Kidney epithelial cell (primary cell): ENCODE measurements at places on chromosomes 11 and 22. TPM values are rescaled to one million over a fixed set of nuclear protein-coding genes. Genes with fewer than 3 reads are reported as not detected.

DNA sequence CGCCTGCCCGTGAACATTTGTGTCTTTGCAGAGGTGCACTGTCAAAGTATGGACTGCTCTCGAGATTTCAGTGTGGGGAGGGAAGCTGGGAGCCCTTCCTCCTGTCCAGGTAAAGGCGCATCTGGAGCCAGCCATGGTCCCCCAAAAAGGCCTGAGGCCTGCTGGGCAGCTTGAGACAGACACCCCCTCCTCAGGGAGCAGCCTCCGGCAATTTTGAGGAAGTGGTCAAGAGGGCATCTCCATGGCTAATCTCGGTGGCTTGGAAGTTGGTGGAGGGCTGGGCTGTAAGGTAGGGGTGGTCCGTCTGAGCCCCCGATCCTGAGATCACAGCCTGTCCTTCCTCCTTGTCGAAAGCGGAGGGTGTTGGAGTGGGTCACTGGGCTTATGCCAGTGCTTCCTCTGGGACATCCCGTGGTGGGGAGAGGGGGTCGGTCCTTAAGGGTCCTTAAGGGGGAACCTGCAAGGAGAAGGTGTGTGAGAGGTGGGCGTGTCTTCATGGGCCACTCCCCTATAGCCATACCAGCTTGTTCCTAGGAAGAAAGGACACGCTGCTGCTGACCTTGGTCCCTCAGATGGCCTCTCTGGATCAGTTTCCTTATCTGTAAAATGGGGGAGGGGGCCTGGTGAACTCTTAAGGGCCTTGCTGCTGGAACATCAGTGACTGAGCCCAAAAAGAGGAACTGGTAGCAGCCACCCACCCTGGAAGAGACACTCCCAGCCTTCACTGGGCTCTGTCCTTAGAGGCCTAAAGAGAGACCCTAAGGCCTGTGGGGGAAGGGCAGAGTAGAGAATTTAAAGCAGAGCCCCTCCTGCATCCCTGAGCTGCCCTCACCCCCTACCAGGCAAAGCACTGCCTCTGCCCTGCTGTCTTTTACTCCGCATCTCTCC, 2.6 kb downstream of the KCNC1 start:
- DNase-seq = no peak

GRCh38 chr22:37995460-37995859, 11.1 kb upstream of the SOX10 start:
- DNase-seq = no peak

- no peak for DNase-seq
Measured at GRCh38 chr11:91857179-91857578, 367.4 kb upstream of the FAT3 start.

DNA sequence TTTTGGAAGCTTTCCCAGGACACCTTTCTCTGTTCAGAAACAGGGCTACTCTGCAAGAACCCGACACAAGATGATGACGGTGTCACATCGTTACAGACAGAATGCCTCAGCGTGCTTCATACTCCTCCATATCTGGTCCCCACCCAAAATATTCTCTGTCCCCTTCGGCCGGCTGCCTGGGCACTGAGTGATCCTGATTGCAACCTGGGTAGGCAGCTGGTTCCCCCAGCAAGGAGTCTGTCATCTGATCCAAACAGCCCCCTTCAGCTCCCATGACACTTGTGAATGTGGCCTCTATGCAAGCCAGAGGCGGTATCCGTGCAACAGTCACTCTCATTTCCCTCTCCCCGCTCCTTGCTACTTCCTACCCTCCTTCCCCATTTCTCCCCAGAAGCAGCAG, 431.7 kb upstream of the B3GAT1 start:
- no peak for DNase-seq

GRCh38 chr11:8040921-8041285, 40.1 kb upstream of the TUB start:
- no peak for DNase-seq

- DNase-seq = no peak
Measured at GRCh38 chr11:134742956-134743819, 331.1 kb upstream of the B3GAT1 start.

GRCh38 chr22:49541693-49542230, 285.9 kb downstream of the BRD1 start:
- DNase-seq = no peak

- no peak for DNase-seq
Measured at GRCh38 chr11:22733475-22734248, 67.3 kb downstream of the GAS2 start.

DNA sequence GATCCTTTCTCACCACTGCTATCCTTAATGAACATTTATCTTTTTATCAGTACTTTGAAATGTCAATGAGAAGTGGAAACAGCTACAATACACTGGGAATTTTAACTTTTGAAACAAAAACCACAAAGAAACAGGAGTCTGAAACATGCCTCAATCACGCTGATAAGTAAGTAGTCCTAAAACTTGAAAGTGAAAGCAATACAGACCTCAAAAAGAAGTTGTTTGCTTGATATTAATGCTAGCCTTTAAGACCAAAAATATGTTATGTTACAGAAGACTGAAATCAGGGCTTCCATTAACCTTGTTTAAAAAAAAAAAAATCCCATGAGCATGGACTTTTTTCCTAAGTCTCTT, 21.3 kb downstream of the PHF21A start:
- DNase-seq = no peak

GRCh38 chr11:128548649-128549255, 38.6 kb downstream of the ETS1 start:
- DNase-seq = no peak

- DNase-seq = no peak
Measured at GRCh38 chr22:25076336-25076735, 123.3 kb upstream of the CRYBB3 start.

DNA sequence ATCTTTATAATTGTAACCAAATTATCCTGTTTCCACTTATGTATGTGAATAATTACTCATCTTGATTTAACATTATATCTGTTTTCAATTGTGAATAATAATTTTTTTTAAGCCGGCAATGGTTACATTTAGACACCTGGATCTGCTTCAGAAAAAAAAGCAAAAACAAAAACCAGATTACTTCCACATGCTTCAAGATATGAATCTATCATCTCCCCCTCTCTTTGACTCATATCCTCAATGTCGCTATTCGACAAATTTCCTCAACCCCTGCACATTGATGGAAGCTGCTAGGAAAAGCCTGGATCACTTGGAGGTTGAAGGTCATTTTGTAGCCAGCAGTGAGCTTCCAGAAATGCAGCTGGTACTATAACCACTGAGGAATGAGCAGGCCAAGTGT, 42.7 kb downstream of the SLC1A2 start:
- DNase-seq = no peak

DNA sequence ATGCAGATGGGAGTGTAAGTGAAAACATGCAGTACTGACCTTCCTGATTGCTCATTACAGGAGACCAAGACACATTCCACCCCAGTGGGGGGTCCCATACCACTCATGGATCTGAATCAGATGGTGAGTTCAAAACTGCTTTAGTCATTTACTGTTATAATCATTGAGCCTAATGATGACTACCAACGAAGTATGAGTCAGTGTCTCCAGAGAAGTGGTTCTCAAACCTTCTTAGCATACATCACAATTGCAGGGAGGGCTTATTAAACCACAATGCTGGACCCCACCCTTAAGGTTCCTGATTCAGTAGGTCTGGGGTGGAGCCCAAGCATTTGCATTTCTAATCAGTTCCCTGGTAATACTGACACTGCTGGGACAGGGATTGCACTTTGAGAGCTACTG, 75.8 kb downstream of the CD44 start:
- peak; percentile 96 for DNase-seq

- DNase-seq = no peak
Measured at GRCh38 chr11:94673951-94674491, 94.1 kb upstream of the AMOTL1 start.

DNA sequence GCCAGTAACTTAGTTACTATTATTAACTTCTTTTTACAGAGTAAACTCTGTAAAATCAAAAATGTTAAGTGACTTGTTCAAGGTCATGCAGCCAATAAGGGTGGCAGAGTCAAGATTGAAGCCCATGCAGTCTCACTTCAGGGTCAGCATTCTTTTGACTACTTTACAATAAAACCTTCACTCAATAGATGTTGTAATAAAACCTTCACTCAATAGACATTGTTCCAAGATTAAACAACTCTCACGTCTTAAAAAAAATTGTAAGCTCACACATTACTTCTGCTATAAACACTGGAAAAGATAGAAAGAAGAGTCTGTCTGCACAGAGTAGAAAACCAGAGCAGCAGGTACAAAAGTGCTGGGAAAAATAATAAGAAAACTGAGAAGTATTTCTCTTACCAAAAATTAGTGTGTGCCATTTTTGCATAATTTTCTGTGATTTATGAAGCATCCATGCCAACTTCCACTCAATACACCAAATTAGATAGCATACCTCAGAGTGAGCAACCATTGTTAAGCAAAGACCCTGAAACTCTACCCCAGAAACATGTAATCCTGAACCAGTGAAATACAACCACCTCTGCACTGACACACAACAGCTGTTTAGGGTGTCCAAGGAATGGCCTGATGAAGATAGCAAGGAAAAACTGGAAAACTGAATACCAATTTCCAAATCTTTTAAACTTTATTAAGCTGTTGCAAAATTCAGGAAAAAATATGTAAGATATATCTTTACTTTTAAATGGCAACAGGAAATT, 4.9 kb upstream of the SOX6 start:
- no peak for DNase-seq

DNA sequence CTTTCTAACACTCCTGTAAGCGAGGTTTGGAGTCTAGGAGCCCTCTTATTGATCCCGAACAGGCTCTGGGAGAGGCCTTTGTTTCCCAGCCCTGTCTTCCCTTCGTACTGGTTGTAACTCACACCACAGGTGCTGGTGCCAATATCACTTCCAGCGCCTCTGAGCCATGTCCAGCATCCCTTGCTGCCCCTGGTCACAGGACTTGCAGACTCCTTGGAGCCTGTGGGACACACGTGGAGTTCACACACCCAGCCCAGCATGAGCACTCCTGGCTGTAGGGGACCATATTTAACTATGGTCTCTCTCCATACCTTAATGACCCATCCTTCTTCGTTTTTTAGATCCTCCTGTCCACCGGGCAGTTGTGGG, 2.2 kb downstream of the ZBTB16 start:
- DNase-seq = no peak

DNA sequence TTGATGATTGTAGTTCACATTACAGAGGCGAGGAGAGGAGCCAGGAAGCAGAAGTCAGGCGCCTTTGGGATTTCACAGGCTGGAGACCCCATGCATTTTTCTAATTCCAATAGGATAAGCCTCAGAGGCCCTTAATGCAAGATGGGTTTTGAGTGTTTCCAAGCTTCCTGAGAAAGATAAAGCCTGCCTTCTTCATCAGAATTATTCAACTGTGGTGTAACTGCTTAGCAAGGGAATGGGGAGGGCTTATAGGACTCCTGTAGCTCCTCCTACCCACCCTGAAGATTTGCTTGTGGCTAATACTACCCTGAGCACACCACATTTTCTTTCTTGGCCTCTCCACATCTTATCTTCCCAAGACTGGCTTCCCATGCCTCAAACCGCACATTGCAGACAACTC, 151.1 kb upstream of the ISX start:
- DNase-seq = no peak

GRCh38 chr11:106327134-106327533, 249.7 kb downstream of the AASDHPPT start:
- DNase-seq = no peak

- no peak for DNase-seq
Measured at GRCh38 chr11:25727944-25728343, 604.0 kb upstream of the ANO3 start.

GRCh38 chr11:95545116-95545875, 244.3 kb downstream of the FAM76B start:
- no peak for DNase-seq

DNA sequence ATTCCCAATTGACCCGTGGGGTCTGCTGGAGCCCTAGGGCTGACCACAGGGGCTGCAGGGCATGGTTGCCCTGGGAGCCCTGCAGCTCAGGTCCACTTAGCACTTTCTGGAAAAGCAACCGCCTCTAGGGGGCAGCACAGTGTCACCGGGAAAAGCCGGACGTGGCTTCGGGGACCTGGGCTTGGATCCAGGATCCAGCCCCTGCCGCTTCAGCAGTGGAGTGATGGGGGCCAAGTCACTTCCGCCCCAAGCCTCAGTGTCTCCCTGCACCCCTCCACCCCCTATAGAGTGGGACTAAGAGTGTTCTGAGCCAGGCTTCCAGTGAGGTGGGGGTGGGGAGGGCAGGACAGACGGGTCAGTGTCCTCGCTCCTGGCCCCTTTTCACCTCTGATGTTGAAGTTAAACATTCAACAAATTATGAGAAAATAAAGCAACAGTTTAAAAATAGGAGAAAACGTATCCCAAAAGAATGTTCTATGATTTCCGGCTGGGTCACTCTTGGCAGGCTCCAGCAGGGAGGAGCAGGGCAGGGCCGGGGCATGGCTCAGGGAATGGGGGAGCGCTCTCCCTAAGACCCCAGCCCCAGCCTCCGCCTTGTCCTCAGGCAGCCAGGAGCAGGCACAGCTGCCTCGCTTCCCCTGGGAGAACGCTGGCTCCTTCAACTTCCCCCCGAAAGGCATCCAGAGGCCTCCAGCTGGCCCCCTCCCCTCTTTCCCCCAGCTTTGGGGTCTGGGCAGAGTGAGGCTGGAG, 96.5 kb upstream of the FGF3 start:
- DNase-seq = no peak

KCNK4 gene
- not detected in 2 replicates for total RNA-seq

RFPL3 gene
- total RNA-seq = not detected in 2 replicates

HORMAD2 gene
- not detected in 2 replicates for total RNA-seq

GRIA4 gene
- total RNA-seq = not detected in 2 replicates

MOGAT2 gene
- not detected in 2 replicates for total RNA-seq

FOSL1 gene
- 44.2 and 46.5 TPM in 2 replicates for total RNA-seq
